ENCODE measurements at places on chromosomes 4 and X.

- DNase-seq = no peak
Measured at GRCh38 chr4:74092957-74093356, 6.0 kb downstream of the CXCL2 start.

GRCh38 chr4:186820391-186820891, 96.8 kb upstream of the FAT1 start:
- peak; percentile 40 for DNase-seq

DNA sequence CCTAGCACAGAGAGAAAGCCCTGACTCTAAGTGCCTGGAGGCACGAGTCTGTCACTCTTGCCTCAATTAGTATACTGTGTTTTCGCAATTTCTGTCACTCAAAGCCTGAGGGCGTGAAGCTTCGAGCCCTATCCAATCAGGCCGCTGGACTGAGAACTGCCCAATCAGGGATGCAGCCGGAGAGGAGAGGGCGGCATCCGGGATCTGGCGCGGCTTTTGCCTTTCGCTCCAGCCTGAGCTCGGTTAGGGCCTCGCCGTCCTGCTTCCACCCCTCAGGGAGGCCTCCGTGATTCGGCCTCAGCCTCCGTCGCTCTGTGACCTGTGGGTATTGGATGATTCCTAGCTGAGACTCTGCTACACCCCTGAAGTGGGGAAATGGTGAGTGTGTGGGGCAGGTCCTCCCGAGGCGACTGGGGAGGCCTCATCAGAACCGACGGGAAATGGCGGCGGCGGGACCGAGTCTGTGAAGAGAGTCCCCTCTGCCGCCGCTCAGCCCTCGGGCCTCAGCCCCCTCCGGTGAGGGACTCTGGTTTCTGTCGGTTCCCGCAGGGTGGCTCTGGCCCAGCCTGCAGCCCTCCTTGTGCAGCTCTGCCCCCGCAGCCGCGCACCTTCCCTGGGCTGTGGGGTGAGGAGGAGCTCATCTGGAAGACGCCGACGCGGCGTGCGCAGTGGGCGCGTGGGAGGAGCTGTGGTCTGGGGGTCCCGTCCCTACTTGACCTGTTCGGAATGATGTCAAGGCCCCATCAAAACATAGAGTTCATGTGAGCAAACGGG, 48.5 kb downstream of the ZNF141 start:
- no peak for DNase-seq

GRCh38 chrX:23228454-23228853, 106.2 kb upstream of the PTCHD1 start:
- no peak for DNase-seq
